ENCODE measurements at places on chromosomes 7 and 10. TPM values are rescaled to one million over a fixed set of nuclear protein-coding genes. Genes with fewer than 3 reads are reported as not detected.

GRCh38 chr10:44723619-44724325 is 187.4 kb upstream of the TMEM72 start:
- DNase-seq, result no peak

DNA sequence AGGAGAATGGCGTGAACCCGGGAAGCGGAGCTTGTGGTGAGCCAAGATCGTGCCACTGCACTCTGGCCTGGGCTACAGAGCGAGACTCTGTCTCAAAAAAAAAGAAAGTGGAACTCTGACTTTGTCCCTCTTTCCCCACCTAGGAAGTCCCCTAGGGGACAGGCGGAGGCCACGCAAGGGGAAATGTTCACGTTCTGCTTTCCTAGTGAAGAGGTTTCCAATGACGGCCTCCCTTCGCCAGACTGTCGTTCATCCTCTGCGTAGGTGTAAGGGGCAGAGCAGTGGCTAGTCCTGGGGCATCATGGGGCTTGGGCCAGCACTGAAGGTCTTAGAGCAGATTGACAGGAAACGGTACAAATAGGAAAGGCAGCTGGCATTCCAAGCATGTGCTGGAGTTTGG is 30.6 kb downstream of the SUFU start:
- DNase-seq, result no peak

- DNase-seq, result no peak
These were observed 59.6 kb upstream of the TRIM24 start for GRCh38 chr7:138400400-138400886.

DNA sequence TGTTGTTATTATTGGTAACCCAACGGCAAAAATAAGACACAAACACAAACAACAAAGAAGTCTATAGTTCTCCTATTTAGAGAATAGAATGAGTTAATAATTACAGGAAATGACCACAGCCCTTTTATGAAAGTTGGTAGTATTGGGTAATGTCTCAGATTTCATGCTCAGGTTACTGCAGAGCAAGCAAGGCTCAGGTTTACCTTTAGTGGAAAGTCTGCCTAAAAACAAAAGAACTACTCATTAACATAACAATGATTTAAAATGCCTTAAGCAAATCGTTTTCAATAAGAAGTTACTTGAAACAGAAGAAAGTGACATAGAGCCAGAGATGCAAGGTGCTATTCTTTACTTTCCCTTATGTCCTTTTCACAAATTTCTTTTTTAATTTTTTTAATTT is 441.2 kb downstream of the PLXDC2 start:
- no peak for DNase-seq

ADCYAP1R1 gene
- total RNA-seq, result not detected

GRCh38 chr10:132875435-132875834 is 66.9 kb downstream of the CFAP46 start:
- no peak for DNase-seq
